Esophagus mucosa (tissue), 1 donor: ENCODE measurements at places on chromosomes 11 and 22. TPM values are rescaled to one million over a fixed set of nuclear protein-coding genes. Genes with fewer than 3 reads are reported as not detected.
A peak's percentile ranks its signal among the peaks of the same experiment; 100 is the strongest.

NELL1 gene
- not detected for total RNA-seq

PTS gene
- total RNA-seq, result 32.5 TPM

DNA sequence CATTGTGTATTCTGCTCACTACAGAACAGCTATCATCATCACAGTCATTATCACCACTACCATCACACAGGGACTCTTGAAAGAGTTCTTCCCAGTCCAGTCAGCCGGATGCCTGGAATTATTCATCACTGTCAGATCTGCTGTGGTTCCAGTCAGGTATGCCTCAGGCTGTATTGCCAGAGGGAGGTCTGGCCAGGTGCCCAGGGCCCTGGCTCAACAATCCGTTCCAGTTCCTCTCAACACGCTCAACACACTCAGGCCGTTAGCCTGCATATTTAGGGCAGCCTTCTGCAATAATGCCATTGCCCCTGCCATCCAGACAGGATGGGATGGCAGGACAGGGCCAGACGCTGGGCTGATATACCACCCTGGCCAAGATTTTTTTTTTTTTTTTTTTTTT lies 28.6 kb upstream of the RASL10A start:
- ATAC-seq, result peak; percentile 34

GRCh38 chr22:27724157-27724556 lies 77.4 kb downstream of the MN1 start:
- ATAC-seq, result no peak
